ENCODE measurements at places on chromosomes 3 and 15.

DNA sequence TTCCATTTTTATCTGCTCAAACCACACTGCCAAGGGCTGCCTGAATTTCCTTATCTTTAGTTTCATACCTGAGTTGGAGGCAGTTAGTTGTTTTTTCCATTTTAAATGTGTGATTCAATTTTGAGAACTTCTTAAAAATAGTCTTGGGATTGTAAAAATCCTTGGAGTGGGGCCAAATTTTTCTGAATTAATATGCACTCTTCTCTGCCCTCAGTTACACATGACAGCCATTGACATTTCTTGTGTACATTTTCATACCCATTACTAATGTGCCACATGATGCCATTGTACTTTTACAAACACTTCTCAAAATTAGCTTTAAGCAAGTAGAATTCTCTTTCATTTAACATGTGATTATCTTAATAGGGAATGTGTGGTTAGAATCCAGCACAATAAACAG, 141.7 kb downstream of the C3orf38 start:
- no peak for DNase-seq

DNA sequence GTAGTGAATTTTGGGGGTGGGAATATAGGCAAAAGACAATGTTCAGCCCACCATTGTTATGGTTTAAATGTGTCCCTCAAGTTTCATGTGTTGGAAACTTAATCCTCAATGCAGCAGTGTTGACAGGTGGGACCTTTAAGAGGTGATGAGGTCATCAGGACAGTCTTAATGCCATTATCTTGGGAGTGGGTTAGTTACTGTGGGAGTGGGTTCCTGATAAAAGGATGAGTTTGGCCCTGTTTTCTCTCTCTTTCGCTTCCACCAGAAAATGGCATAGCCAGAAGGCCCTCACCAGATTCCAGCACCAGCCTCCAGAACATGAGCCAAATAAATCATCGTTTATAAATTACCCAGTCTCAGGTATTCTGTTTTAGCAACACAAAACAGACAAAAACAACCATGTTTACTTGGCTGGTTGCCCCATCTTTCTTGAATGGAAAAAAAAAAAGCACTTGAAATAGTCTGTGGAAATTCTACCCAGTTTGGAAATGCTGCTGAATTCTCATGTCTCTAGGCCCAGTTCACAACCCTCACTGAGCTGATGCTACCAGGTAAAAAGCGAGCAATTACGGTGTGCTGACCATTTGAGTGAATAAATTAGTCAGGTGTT, 31.0 kb upstream of the MFSD1 start:
- DNase-seq = no peak

DNA sequence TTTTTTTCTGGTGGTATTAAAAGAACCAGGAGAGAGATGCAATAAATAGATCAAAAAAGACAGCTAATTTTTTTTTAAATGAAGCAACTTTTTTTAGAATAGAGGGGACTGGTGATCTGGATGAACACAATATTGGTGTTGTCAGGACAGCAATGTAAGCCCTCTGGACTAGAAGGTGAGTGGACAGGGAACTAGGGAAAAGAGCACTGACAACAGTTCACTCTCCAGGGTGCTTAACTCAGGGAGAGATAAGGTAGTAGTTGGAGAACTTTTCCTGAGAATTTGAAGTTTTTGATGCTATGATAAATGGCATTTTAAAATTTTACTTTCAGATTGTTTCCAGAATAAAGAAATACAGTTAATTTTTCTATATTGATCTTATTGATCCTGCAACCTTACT, 158.3 kb upstream of the STAC start:
- no peak for DNase-seq

- DNase-seq = no peak
These were observed 126.0 kb downstream of the ST8SIA2 start for GRCh38 chr15:92519709-92520108.

DNA sequence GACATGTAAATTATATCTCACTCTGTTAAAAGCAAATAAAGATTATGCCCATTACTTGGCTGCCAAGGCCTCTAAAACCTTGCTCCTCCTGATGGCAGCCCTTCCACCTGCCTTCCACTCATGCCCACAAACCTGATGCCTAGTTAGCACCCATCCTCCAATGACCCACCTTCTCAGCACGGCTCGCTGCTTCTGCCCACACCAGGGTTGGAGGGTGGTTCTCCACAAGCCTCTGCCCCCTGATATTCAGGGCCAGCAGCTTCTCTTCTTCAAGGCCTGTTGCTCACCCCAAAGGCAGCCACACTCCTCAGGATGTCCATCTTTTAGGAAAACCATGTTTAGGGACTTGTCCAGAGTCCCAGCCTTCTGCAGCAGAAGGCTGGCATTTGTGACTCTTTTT, 263.4 kb upstream of the TLE3 start:
- no peak for DNase-seq

- no peak for DNase-seq
These were observed 41.9 kb downstream of the CCNL1 start for GRCh38 chr3:157117875-157118654.

DNA sequence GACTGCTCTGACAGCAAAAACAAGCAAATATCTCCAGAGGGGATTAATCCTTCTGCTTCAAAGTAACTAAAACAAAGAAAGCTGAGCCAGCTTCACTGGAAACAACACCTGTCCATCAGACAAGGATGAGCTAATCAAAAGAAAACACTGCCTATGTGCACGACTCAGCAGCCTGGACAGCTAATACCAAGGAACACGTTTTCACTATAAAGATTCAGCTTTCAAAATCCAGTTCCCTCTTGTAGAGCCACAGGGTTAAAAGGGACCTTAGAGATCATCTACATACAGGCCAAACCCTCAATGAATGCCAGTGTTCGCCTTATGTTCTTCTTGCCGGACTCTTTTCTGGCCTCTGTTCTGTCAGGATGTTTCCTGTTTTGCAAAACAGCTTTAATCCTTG, 6.9 kb downstream of the TUSC7 start:
- DNase-seq = no peak

DNA sequence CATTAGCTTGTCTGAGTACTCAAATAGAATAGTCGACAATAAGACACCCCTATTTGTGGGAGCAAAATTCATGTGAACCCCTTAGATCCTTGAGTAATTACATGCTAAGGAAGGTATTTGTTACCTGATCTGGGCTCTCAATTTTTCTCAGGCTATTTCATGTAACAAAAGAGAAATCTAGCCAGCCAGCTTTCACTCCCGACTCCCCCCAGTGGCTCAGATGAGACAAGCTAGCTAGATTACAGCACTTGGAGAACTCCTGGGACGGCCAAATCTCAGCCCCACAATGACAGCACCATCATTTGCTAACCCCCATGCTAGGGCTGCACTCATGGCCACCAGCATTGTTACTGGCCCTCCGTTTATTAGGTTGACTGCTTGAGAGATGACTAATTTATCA, 41.3 kb downstream of the GLDN start:
- no peak for DNase-seq

- DNase-seq = no peak
These were observed 916.8 kb downstream of the MCTP2 start for GRCh38 chr15:95148183-95148582.

- DNase-seq = no peak
These were observed 21.9 kb downstream of the HCN4 start for GRCh38 chr15:73346735-73347312.

DNA sequence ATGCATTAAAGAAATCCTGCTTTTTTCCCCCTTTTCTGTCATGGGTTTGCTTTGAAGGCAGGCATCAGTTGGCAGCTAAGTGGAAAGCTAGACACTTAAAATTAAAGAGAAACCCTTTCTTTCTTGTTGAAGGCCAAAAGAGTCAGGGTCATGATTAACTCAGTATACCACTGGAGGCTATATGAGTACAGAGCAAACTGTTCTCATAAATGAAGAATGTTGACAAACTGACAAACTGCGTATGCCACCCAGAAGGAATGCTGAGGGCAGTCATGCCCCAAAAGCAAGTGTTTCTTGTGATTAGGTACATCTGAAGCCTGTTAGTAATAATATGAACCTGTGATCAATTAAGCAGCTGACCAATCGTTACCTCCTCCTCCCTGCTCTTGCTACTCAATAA, 43.6 kb upstream of the COL6A6 start:
- DNase-seq = no peak

GRCh38 chr3:128577711-128578110, 72.9 kb downstream of the RPN1 start:
- DNase-seq = no peak

DNA sequence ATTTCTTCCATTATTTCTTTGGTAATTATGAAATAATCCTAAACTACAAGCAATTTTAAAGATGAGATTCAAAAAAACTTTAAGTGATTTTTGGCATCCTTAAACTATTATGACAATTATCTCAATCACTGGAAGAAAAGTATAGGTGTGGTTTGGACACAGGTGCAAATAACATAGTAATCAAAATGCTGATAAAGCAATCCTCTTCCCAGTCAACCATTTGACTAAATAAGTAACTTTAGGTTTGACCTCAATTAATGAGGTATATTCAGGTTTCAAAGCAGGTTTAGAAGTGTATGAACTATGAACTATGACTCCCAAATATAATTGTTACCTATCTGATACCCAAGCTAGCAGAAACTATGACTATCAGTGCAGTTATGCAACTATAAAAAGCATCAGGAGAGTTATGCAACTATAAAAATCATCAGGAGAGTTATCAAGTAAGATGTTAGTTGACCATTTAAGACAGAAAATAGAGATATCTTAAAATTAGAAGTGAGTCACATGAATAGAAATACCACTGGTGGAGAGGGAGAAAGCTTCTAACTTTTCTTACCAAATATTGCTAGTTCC, 8.9 kb upstream of the CNTN3 start:
- DNase-seq = no peak

DNA sequence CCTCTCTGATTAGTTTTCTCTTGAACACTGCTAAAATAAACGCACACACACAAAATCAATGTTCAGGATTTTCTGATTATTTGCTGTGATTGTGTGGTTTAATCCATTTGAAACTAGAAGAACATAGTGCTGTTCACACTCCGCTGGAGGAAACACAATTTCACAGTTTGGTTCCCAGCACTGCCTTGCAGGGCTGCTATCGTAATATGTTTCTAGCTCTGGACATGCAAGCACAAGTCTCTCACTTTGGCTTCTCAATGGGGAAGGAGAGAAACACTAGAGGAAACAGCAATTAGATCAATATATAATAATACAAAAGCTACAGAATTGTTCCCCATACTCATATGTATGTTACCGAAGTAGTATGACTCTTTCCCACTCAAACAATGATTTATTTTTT, 299.5 kb downstream of the NSUN3 start:
- no peak for DNase-seq

DNA sequence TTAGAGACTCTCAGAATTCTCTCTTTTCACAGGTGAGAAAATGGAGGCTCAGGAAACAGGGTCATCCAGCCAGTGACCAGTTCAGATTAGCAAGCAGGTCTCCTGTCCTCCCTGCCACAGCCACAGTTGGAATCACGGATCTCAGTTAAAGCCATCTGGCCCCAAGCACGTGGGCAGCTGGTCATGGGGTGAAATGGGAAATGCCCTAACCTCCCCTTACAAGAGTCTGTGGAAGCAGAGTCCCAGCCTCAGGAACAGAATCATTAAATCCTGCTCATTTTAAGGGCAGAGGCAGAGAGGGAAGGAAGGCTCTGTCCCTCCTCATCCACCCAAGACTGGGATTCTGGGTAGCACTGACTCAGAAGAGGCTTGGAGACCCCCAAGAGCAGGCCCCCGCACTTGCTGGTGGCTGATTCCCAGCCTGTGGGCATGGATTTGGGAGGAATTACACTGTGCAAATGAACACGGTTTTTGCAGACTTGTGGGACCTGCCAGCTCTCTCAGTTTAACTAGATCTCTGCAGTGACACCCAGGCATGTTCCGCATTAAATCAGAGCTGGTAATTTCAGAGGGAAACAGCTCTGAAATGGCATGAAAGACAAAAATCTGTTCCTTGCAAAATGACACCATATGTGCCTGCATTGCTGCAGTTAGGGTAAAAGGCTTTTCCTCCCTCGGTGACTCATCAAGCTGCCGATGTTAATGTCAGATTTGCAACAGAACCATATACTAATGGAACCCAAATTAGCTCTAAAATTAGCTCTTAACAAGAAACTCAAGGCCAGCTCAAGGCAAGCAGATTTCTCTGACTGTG, 89.0 kb downstream of the BDH1 start:
- peak; percentile 49 for DNase-seq

GRCh38 chr15:76333720-76334437, 2.7 kb upstream of the ISL2 start:
- DNase-seq = no peak

DNA sequence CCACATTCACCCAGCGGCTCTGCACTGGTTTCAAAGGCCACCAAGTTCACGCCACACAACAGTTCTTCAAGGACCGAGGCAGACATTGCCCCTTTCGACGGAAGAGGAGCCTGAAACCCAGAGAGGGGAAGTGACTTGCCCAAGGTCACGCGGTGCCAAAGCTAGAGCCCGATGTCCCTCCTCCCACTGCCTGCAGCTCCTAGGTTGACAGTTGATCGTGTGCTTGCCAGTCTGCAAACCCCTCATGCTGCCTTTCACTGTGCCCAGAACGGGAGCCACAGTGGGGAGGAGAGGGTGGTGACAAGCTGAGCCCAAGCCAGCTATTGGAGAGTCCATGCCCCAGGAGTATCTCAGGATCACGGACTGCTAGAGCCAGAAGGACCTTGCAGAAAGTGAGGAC, 230.9 kb downstream of the XXYLT1 start:
- DNase-seq = no peak

- DNase-seq = no peak
These were observed 96.6 kb upstream of the AGTR1 start for GRCh38 chr3:148600902-148601765.

DNA sequence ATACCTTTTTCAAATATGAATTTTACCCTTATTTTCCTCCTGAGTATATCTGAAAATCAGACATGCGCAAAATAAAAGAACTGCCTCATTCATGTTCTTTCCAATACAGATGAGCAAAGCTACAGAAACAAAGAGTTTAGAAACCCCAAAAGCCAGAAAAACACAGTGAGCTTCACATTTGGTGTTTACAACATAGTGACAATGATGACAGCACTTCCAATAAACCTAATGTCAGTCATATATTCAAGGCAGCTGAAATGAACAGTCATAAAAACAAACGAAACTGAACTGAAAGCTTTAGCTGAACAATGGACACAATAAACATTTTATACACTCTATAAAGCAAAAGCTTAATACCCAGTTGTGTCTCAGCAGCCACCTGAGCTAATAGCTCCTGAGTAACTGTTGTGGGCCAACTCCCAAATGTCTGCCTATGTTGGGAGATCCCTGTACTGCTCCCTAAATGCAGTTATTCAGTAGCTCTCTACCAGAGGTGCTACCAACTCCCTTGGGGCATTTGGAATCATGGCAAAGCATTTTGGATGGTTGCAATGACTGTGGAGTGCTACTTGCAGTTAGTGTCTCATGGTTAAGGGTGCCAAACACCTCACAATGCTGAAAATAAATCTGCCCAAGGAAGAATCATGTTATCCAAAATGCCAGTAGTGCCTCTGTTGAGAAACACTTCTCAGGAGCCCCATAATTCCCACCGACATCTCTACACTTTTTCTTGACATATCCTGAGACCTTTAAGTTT, 131.5 kb downstream of the TGFBR2 start:
- DNase-seq = no peak

DNA sequence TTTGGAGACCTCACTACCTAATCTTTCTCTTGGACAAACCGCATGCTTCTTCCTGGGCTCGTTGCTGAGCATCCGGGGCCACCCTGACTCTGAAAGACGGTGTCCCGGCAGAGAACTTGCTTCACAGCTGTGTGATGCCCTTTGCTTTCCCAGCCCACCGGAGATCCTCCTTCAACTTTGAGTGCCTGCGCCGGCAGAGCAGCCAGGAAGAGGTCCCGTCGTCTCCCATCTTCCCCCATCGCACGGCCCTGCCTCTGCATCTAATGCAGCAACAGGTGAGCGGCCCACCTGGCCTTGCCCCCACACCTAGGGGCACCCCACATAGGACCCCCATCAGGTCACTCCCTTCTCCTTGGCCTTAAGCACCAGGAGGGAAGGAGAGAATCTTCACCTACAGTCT, 37.7 kb downstream of the CHDH start:
- no peak for DNase-seq

Measured in occipital lobe (tissue), 3 donors.